ENCODE measurements at places on chromosomes 1 and 21.

GRCh38 chr1:206003854-206004800 lies 932 bp upstream of the RAB7B start:
- no peak for DNase-seq

DNA sequence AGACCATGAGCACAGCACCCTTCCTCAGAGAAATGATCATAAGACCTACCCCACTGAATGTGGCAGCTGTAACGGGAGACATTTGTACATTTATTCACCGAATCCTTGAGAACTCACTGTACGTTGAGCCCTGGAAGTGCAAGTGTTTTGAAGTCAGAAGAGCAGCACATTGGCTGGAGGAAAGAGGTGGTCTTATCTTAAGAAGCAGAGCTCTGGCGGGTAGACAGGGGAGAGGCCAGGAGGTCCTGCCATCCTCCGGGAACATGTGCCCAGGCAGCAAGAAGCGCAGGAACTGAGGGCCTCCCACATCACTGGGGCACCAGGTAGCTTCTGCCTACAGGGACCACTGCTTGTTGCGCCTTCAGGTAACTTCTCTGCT lies 169.2 kb upstream of the IRF2BP2 start:
- no peak for DNase-seq

GRCh38 chr1:170735366-170736263 lies 71.7 kb downstream of the PRRX1 start:
- no peak for DNase-seq

DNA sequence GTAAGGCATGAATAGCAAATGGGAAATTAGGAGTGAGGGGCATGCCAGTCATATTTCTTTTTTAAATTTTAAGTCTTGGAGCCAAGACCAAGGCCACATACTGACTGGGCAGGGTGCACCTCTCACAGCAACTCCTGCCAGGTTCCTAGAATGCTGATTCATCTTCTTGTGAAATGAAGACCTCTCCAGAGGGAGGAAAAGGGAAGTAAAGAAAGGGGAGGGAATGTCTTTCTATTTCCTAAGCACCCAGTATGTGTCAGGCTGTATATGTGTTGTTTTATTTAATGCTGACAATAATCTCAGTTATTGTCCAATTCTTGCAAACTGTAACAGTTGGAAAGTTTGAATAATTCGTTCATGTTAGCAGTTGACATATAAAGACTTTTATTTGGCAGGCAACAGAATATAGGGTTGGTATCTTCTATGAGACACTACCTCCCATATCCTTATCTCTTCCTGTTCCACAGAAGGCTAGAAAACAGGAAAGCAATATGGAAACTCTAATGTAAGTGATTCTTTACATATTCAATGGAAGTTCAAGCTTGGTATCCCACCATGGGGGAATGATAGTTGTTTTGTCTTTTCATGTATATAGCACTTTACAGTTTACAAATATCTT lies 259.1 kb upstream of the USP24 start:
- no peak for DNase-seq

DNA sequence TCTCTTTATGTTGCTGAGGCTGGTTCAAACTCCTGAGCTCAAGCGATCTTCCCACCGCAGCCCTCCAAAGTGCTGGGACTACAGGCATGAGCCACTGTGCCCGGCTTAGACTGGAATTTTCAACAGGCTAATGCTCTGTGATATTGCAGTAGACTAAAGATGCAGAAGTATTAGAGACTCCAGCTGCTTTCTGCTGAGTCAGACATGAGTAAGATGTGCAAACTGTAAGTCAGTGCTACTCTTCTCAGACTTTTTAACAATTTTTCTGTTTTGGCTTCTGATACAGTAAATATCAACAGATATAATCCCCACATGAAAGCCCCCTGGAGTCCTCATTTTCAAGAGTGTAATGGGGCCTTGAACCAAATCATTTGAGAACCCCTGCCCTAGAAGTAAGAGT lies 29.3 kb upstream of the NLRP3 start:
- no peak for DNase-seq

GRCh38 chr1:31244326-31244725 lies 4.6 kb upstream of the NKAIN1 start:
- DNase-seq: no peak

DNA sequence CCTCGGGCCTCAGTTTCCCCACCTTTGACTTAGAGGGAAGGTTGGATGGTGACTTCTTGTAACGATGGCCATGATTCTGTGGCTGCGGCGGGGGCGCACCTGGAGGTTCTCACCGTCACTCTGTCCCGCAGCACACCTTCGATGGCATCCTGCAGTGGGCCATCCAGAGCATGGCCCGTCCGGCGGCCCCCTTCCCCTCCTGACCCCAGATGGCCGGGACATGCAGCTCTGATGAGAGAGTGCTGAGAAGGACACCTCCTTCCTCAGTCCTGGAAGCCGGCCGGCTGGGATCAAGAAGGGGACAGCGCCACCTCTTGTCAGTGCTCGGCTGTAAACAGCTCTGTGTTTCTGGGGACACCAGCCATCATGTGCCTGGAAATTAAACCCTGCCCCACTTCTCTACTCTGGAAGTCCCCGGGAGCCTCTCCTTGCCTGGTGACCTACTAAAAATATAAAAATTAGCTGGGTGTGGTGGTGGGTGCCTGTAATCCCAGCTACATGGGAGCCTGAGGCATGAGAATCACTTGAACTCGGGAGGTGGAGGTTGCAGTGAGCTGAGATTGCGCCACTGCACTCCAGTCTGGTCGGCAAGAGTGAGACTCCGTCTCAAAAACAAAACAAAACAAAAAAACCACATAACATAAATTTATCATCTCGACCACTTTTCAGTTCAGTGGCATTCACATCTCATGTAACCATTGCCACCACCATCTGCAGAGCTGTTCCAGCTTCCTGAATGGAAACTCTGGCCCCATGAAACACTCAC lies 2.1 kb upstream of the PFKL start:
- peak; percentile 85 for DNase-seq

DNA sequence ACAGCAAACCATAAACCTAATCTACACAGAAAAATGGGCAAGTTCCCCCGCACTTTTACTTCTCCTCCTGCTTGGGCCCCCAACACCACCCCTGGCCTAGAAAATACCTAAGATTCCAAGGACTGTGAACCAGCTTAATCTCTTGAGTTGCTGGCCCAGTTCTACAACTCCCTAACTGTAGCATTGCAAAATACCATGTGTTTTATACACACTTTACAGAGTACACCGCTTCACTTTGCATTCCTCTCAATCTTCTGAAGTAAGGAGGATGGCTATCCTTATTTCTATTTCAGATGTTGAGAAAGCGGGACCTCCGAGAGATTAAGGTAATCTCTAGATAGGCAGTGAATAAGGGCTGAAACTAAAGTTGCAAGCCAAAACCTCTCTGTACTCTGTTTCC lies 408.3 kb upstream of the NR5A2 start:
- DNase-seq: no peak

- no peak for DNase-seq
Observed at GRCh38 chr1:182145441-182145840, 83.9 kb upstream of the ZNF648 start.

- DNase-seq: no peak
Observed at GRCh38 chr1:235292790-235293189, 35.2 kb downstream of the ARID4B start.

DNA sequence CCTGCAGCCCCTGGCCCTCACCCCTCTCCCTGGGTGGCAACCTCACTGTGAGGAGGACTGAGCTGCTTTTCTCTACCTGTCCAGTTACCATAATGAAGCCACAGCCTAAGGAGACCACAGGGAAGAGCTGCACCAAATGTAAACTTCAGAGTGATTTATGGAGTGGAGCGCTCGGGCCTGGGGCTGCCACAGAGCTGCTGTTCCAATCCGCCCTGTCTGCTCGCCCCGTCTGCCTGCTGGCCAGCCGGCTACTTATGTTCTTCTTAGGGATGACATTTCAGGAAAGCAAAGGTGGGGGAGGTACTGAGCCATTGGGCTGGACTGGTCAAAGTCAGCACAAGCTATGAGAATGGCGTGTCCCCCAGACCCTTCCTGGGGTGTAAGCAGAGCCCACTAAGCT lies 17.9 kb downstream of the SYT6 start:
- DNase-seq: no peak

DNA sequence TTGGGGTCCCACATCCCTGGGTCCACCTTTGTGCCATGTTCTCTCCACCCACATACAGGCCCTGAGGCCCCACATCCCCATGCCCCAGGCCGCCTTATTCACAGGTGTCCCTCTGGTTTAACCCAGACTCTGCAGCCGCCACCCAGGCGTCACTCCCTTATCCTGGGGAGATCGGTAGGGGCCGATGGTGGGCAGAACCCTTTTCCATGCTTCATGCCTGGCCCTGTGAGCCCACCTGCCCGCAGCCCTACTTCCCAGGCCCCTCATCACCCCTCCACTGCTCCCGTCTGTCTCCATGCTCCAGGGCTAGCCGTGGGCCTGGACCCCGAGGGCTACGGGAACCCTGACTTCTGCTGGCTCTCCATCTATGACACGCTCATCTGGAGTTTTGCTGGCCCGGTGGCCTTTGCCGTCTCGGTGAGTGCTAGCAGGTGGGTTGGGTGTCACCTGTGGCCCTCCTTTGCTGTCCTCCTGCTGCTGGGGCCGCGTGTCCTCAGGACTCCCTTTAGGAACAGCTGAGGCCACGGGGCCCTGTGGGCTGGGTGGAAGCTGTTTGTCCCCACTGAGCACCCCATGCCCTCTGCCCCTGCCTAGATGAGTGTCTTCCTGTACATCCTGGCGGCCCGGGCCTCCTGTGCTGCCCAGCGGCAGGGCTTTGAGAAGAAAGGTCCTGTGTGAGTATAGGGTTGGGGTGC lies 12.2 kb downstream of the PSRC1 start:
- no peak for DNase-seq

DNA sequence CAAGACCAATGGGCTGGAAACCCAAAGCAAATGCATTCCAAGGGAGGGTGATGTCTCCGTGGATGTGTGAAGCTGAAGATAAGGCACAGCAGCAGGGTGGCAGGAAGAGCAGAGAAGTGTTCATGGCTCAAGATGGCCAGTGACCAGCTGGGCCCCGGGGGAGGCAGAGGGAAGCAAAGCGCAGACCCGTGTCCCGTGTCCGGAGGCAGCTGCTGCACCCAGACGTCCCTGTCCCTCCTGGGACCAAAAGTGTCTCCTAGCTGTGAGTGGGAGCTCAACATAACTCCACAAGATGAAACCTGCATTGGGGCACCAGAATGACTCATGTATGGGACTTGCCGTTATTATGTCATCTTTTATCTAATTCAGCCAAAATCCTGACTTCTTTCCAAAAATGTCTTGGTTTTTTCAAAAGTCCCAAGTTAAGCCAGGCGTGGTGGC lies 118.2 kb downstream of the RIPK4 start:
- DNase-seq: no peak

- no peak for DNase-seq
Observed at GRCh38 chr1:152020849-152021248, 16.0 kb downstream of the S100A11 start.

DNA sequence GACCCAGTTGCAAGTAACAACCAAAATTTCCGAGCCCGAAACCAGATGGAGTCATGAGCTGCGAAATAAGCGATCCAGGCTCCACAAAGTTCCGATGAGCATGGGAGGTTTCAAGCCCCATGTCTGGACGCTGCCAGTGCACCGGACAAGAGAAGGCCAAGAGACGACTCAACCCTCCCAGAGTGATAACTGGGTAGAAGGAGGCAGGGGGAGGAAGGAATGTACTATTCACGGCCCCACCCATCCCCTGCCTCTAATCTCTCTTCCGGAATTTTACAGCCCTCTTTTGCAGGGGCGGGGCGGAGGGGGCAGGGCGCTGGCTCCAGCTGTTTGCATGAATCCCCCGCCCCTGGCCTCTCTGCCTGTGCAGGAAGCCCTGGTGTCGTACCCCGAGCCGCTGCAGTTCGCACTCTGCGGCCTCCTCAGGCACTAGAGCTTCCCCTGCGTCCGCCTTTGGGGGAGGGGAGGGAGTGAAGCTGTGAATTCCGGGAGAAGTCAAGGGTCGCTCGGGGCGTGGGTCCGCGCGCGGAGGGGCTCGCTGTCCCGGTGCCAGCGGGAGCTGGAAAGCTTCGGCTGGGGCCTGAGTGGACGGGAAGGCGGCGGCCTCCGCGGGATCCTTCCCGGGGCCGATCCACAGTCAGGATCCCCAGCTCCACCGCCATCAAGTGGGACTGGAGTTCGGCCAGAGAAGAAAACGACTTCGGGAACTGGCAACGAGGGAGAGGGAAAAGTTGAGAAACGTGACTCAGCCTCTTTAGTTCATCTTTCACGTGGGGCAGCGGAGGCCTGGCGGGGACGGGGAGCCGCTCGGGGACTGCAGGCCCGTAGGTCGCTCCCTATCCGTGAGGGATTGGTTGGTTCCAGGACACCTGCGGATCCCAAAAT lies 6.3 kb upstream of the PTP4A2 start:
- DNase-seq: peak; percentile 96

- DNase-seq: no peak
Observed at GRCh38 chr1:58290685-58291372, 255.7 kb downstream of the OMA1 start.

GRCh38 chr1:176785056-176785455 lies 322.1 kb downstream of the PAPPA2 start:
- DNase-seq: no peak

- DNase-seq: peak; percentile 61
Observed at GRCh38 chr1:55938376-55938850, 641.0 kb downstream of the PLPP3 start.

- no peak for DNase-seq
Observed at GRCh38 chr1:232611834-232612233, 18.1 kb downstream of the SIPA1L2 start.

DNA sequence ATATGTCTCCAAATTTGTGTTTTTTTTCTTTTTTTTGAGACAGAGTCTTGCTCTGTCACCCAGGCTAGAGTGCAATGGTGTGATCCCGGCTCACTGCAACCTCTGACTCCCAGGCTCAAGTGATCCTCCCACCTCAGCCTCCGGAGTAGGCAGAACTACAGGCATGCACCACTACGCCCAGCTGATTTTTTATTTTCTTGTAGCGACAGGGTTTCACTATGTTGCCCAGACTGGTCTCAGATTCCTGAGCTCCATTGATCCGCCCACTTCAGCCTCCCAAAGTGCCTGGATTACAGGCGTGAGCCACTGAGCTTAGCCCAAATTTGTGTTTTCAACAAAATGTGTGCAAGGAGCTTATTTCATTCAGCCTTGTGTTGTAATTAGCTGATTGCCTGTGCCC lies 59.0 kb upstream of the IFFO2 start:
- no peak for DNase-seq

- no peak for DNase-seq
Observed at GRCh38 chr1:45542591-45542990, 8.0 kb upstream of the AKR1A1 start.

DNA sequence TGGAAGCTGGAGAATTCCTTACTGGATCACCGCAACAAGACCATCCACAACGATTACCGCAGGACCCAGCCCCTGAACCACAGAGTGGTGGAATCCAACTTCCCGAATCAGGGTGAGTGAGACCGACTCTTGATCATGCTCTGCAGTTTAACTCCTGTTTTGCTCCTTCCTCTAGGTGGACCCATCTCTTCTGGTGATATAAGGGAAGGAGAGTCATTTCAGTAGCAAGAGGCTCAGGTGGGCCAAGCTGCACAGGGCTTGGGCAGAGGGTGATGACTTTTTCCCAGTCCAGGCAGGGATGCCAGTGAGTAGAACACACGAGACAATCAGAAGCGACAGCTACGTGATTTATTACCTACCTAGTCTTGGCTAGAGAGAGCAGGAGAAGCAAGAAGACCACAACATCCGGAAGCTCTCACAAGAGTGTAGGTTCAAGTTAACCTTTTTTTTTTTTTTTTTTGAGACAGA lies 25.2 kb downstream of the CA6 start:
- DNase-seq: no peak
